ENCODE measurements at places on chromosomes 1 and 21.

DNA sequence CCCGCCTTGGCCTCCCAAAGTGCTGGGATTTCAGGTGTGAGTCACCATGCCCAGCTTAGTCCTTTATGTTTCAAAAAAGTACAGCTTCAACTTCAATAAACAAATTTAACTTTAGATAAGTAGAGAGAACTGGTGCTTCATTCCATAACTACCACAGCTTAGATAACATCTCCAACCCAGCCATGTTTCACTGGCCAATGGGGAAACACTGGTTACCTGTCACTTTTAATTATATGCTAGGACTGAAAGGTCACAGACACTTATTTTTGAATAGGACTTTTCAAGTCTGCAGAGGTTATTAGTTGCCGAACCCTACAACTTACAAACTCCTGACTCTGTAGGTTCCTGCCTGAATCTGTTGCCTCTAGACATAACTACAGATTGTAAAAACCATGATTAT lies 56.5 kb upstream of the ST6GALNAC3 start:
- no peak for DNase-seq
- no peaks in the 10 kb centered on the region for H3K4me1 ChIP-seq
- H3K36me3 ChIP-seq = no peaks in the 10 kb centered on the region
- H3K4me3 ChIP-seq = no peak overlapping the region

DNA sequence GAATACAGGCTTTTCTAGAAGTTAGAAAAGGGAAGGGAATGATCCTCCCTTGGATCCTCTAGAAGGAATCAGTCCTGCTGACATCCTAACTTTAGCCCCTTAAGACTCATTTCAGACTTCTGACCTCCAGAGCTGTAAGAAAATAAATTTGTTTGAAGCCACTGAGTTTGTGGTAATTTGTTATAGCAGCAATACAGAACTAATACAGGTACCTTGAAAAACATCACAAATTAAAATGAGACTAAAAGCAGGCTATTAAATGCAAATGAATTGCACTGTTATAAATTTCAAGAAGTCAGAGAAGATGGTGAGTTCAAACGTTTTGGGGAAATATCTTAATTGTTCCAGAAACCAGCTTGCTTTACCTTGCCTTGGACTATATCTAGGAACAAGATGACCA lies 6.3 kb downstream of the LCA5L start:
- H3K4me1 ChIP-seq = no peaks in the 10 kb centered on the region
- H3K4me3 ChIP-seq = no peak overlapping the region
- DNase-seq = no peak
- no peaks in the 10 kb centered on the region for H3K36me3 ChIP-seq

- no peak for DNase-seq
- H3K27ac ChIP-seq = no peak overlapping the region
- H3K4me1 ChIP-seq = no peaks in the 10 kb centered on the region
- H3K4me3 ChIP-seq = no peak overlapping the region
- H3K27me3 ChIP-seq = no peaks in the 10 kb centered on the region
Observed at GRCh38 chr1:29352719-29353420, 116.5 kb downstream of the PTPRU start.

DNA sequence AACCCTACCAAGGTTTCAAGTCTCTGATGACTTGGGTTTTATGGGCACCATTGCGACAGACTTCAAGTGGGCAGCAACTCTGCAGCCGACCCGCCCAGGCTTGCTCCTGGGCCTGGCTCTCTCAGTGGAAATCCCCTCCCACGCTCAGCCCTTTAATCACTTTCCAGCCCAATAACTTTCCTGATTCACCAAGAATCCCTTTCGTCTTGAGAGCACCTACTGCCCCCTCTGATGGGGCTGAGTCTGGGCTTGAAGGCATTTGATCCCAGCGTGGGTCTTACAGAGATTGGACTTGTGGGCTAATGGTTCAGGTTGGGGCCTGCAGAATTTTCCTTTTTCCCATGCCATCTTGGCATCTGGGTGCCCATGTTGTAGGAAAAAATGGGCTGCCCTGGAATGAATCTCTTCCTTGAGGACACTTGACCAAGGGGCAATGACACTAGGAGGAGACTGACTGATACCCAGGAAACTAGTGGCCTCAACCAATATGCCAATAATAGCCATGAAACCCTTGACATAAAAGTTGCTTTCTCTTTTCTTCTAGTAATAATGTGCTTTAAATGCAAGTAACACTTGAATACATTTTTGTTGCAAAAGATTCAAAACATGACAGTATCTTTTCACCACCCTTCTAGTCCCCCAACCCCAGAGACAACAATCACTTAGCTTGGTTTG lies 7.8 kb upstream of the PHLDA3 start:
- H3K4me3 ChIP-seq = no peak overlapping the region
- peaks cover 10% of the 10 kb centered on the region for H3K27me3 ChIP-seq

GRCh38 chr1:155970531-155971167 lies 7.7 kb downstream of the ARHGEF2 start:
- peaks cover 99% of the 10 kb centered on the region for H3K4me1 ChIP-seq
- DNase-seq = no peak
- H3K4me3 ChIP-seq = no peak overlapping the region
- H3K27ac ChIP-seq = peak overlapping the region; percentile 53
- H3K27me3 ChIP-seq = no peaks in the 10 kb centered on the region

- no peaks in the 10 kb centered on the region for H3K4me1 ChIP-seq
- no peak for DNase-seq
- no peaks in the 10 kb centered on the region for H3K27me3 ChIP-seq
Observed at GRCh38 chr1:116510361-116510760, 60.5 kb downstream of the CD58 start.
